ENCODE measurements at places on chromosomes 2 and 18.

GRCh38 chr2:105068875-105069274 is 31.0 kb downstream of the MRPS9 start:
- no peak for DNase-seq

GRCh38 chr2:84958135-84959059 is 12.6 kb upstream of the KCMF1 start:
- DNase-seq = no peak

DNA sequence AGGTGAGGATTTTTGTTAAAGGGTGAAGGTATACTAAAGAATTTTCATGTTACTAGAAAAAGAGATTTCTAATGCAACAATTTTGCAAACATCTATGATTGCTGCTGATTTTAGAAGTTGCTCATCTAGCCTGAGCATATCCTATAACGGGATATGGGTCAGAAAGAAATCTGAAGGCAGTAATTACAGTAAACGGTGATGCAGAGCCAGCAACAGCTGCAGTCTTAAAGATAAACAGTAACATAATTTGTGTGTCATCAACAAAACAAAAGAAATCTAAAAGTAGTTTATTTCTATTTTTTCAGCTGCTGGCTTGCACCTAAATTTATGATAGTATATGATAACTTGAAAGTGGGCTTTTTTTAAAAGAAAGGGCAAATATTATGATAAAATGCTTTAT is 215.7 kb downstream of the SLC4A10 start:
- DNase-seq = no peak

DNA sequence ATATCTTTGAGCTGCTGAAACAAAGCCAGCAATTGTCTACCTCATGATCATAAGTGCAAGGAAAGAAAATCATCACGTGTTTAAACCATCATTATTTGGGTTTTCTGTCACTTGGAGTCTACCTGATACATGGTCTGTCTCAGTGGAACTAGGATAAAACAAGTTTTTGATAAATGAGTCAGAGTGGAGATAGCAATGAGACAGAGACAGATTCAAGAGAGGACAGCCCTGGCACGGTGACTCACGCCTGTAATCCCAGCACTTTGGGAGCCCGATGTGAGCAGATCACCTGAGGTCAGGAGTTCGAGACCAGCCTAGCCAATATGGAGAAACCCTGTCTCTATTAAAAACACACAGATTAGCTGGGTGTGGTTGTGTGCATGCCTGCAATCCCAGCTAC is 93.8 kb downstream of the PMAIP1 start:
- DNase-seq = no peak

GRCh38 chr2:197198890-197199289 is 111.7 kb downstream of the ANKRD44 start:
- DNase-seq = peak; percentile 76

GRCh38 chr2:109456776-109457175 is 157.0 kb downstream of the SEPTIN10 start:
- no peak for DNase-seq

- DNase-seq = no peak
Measured at GRCh38 chr2:161709428-161709827, 85.2 kb downstream of the SLC4A10 start.

GRCh38 chr2:148451046-148451445 is 193.5 kb upstream of the EPC2 start:
- no peak for DNase-seq

GRCh38 chr2:79855264-79856006 is 342.6 kb downstream of the CTNNA2 start:
- no peak for DNase-seq

- no peak for DNase-seq
Measured at GRCh38 chr2:159131914-159132281, 154.6 kb downstream of the WDSUB1 start.

GRCh38 chr2:199861132-199861774 is 10.3 kb upstream of the FTCDNL1 start:
- no peak for DNase-seq

DNA sequence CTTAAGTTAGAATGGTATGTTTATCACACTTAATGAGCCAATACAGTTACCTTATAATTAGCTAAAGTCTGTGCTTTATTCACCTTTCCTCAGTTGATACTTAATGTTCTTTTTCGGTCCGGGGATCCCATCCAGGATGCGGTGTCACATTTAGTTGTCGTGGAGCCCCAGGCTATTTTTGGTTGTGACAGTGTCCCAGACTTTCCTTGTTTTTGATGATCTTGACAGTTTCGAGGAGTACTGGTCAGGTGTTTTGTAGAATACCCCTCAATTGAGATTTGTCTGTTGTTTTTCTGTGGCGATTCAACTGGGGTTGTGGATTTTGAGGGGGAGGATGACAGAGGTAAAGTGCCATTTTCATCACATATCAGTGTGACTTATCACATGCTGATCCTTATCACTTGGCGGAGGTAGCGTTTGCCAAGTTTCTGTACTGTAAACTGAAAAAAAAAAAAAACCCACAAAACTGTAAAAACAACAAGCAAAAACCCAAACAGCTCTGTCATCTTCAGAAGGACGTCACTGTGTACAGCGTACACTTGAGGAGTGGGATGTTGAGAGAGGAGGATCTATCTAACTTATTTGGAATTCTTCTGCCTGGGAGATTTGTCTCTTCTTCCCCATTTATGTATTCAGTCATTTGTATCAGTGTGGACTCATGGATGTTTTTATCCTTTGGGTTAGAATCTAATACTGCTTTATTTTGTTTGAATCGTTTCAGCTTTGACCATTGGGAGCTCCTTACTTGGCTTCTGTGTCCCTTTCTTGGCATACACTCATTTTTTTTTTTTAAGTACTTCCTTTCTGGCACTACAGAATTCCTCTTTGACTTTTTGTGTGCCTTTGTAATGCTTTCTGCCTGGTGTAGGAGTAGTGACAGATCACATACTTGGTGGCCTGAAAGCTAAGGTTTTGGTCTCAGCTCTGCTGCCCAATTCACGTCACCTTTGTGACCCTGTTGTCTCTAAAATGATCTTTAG is 68.1 kb downstream of the FMNL2 start:
- no peak for DNase-seq

DNA sequence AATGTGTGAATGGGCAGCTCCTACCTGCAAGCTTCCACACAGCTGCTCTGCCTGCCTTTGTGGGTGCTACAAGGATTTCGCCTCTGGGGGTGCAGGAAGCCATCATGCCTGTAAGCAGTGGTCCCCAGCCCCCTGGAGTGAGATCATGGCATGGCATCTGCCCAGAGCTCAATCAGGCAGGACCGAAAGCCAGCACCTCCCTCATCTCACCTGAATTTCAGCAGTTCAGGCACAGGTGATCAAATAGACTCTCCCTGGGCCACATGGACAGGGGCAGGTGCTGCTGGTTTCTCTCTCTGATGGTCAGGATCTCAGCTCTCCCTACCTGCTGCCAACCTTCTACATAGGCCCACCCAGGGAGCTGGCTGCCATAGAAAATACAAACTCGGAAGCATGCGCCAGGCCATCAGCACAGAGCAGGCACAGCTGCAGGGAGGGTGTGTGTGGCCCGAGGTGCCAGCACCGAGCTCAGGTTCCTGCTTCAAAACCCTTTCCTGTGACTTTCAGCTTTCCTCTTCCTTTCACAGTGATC is 133.2 kb upstream of the ID2 start:
- DNase-seq = no peak

DNA sequence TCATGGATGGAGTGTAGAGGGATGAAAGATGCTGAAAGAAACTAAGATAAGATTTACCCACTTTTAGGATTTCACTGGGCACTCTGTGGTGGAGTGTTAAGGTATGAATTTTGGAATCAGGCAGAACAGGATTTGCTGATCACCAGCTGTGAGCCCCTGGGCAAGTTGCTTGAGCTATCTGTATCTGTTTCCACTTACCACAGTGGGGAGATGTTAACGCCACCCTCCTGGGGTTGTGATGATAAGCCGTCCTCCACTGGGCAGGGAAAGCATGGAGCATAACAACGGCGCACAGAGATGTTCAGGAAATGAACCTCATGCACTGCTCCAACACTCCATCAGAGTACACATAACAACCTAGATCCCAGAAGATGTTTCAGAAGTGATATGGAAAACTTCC is 160.6 kb downstream of the MTCL1 start:
- DNase-seq = no peak

- DNase-seq = no peak
Measured at GRCh38 chr2:17851731-17852585, 26.5 kb upstream of the KCNS3 start.

GRCh38 chr18:75474332-75474731 is 46.8 kb upstream of the SMIM21 start:
- DNase-seq = no peak

- no peak for DNase-seq
Measured at GRCh38 chr2:4098137-4098536, 394.8 kb downstream of the DCDC2C start.

- DNase-seq = no peak
Measured at GRCh38 chr2:240605867-240606743, 19.2 kb upstream of the GPR35 start.

GRCh38 chr2:224263571-224264043 is 138.3 kb downstream of the FAM124B start:
- DNase-seq = no peak

DNA sequence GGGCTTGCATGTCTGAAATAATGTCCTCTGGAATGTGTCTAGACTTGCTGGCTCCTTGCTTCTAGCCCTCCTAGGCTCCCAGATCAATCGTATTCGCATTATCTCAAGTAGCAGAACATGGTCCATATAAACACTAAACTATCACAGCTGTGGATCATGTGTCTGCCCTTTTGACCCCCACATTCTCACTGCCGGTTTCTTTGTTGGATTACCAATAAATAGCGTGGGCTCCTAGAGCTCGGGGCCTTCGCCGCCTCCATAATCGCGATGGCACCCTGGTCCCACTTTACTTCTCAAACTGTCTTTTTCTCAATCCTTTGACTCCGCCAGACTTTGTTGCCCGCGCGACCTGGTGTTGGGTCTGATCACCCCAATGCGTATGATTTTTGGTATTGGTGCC is 6.3 kb upstream of the SCYGR8 start:
- no peak for DNase-seq

- DNase-seq = no peak
Measured at GRCh38 chr2:2566396-2567323, 235.6 kb upstream of the MYT1L start.
